ENCODE measurements at places on chromosomes 4 and X.

GRCh38 chr4:118994030-118994429, 105.4 kb downstream of the SYNPO2 start:
- no peak for DNase-seq

GRCh38 chr4:114400531-114400930, 198.1 kb upstream of the UGT8 start:
- no peak for DNase-seq

GRCh38 chr4:169136796-169137557, 126.9 kb upstream of the CBR4 start:
- no peak for DNase-seq

DNA sequence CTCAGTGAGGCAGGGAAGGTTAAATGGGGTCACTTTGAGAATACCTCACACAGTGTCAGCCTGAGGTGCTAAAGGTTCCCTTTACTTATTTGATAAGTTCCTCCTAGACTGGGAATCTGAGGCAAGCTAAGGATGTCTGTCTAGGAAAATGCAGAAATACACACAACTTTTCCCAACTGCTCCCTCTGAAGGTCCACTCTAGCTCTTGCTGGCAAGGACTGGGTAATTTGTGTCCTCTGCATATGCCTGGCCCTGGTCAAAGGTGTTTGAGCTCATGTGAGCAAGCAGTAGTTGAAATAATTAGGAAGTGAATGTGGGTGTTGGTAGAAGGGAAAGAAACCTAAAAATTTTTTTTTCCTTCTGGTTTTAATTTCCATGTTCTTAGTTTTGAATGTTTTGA, 21.3 kb downstream of the TXLNG start:
- DNase-seq: no peak

- DNase-seq: no peak
Observed at GRCh38 chr4:123102897-123103471, 180.6 kb upstream of the NUDT6 start.

DNA sequence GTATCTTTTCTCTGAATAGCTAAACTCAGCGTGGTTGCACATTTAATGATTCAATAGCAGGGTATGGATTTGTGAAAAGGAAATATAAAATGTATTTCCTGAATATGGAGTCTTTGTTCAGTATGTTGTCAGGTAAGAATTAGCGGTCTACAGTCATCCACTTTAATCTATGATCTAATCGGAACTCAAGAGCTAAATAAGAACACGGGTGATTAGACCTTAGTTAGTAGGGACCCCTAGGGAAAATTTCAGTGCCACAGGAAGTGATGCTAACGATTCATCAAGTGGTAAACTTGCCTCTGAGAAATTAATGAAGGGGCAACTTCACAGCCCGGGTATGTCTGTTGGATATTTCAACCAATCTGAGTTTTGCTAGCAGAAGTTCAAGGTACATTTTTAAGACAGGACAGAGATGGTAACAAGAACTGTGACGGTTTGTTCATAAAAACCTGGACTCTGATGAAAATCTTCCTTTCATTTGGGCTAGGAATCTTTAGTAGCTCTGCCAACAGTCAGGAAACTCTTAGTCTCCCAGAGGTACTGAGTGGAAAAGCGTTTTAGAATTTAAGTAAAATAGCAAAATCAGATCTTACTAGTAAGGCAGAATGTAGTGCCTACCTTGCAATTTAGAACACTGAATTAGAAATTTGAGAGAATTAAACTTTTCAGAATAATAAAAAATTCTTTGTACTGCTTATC, 47.1 kb downstream of the PCDH7 start:
- no peak for DNase-seq

GRCh38 chr4:109691411-109691920, 11.8 kb downstream of the CASP6 start:
- DNase-seq: no peak

GRCh38 chrX:118502161-118502789, 6.7 kb downstream of the DOCK11 start:
- no peak for DNase-seq

- DNase-seq: no peak
Observed at GRCh38 chr4:4818415-4819212, 40.9 kb upstream of the MSX1 start.

- DNase-seq: no peak
Observed at GRCh38 chrX:149060921-149061320, 444.2 kb downstream of the IDS start.

- no peak for DNase-seq
Observed at GRCh38 chr4:108466936-108467902, 153.2 kb upstream of the RPL34 start.

- no peak for DNase-seq
Observed at GRCh38 chrX:20593836-20594235, 327.1 kb upstream of the RPS6KA3 start.

DNA sequence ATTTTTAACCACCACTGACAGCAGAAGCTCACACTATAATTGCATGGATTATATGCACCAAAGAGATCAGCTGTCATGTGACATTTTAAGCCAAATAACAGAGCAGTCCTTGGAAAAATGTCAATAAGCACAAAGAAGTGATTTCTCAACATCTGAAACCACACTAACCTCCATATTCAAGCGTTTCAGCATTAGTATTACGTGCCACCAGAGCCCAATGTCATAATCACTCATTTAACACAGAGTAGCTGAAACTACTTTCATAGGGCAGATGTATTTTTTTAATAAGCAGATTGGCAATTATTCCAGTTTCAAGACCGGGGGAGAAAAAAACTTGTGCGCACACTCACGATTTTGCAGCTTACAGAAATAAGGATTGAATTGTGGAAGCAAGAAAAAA, 76.6 kb downstream of the SH3KBP1 start:
- DNase-seq: no peak

- DNase-seq: no peak
Observed at GRCh38 chr4:127148165-127148564, 484.6 kb upstream of the INTU start.

GRCh38 chr4:74202062-74202586, 44.2 kb downstream of the MTHFD2L start:
- DNase-seq: no peak

- no peak for DNase-seq
Observed at GRCh38 chr4:143084566-143084965, 100.2 kb upstream of the USP38 start.

GRCh38 chr4:111601671-111602070, 543.6 kb upstream of the FAM241A start:
- DNase-seq: no peak

DNA sequence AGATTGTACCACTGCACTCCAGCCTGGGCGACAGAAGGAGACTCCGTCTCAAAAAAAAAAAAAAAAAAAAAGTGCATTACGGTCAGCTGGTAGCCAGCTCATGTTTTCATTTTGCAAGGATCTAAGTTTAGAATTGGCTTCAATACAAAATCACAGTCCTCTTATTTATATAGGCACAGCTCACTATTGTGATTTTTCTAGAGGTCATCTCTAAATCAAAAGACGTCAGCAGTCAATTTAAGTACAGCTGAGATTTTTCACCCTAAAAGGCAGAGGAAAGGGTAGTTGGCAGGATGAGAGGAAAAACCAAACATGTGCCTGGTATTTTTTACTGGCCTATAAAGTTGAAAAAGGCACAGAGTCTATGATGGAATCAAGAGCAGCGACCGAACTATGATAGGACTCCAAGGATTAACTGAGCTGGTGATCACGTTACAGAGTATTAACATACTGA, 30.8 kb downstream of the ASB5 start:
- DNase-seq: no peak
